ENCODE measurements at places on chromosomes 3 and 15.

- no peak for DNase-seq
These were observed 128.9 kb upstream of the BHLHE40 start for GRCh38 chr3:4850211-4850927.

DNA sequence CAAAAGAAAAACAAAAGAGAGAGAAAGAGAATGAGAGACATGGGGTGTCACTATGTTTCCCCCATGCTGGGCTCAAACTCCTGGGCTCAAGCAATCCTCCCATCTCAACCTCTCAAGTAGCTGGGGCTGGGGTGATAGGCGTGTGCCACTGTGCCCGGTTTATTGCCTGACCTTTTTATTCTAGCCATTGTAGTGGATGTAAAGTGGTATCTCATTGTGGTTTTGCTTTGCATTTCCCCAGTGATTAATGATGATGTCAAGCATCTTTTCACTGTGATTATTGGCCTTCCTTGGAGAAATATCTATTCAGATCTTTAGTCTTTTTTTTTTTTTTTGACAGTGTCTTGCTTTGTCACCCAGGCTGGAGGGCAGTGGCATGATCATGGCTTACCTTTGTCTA, 37.7 kb upstream of the GK5 start:
- no peak for DNase-seq

DNA sequence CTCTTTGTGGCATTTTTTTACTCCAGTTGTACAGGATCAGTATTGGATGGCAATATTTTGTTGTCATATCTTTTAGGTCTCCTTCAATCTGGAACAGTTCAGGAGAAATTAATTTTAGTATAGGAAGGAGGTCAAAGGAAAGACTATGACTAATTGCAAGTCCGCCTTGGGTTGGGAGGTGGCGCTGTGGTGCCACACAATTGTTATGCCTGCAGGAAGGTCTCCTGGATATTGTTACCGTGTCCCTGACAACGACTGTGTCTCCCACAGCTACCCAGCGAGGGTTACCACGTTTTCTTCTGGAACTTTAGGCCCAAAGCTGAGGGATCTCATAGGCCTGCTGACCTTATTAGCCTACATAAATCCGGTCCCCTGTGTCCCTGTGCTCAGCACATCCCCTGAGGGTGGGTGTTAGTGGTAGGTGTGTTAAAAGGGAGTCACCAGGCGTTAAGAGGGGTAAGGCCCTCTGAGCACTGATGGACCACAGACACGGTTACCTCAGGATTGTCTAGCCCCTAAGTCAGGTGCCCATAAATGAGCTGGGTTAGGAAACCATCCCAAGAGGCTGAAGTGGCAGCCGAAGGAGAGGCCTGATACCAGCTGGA, 31.5 kb downstream of the KCNAB1 start:
- peak; percentile 22 for DNase-seq

DNA sequence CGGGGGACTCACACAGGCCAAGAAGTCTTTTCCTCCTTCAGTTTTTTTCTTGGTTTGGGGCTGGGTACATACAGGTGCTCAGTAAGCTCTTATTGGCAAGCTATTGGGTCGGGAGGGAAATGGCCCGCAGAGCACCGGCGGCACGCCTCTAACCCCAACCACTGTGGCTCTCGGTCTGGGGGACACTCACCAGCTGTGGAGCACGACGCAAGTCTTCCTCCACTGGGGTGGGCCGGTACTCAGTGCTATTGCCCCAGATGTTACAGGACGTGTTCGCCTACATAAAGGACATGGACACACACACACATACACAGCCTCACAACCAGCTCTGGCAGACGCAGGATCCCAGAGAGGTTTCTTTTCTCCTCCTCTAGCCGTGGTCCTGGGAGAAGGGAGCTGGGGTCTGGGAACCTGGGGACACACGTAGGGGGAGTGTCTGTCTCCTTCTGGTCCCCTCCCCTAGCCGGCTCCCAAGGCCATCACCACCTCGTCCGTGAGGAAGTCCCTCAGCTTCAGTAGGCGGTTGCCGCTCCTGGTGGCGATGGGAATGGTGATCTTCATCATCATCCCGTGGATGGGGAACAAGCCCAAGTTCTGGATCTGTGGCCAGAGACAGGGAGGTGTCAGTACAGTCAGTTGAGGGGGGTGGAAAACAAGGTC, 33.4 kb downstream of the FEM1B start:
- DNase-seq, result no peak

DNA sequence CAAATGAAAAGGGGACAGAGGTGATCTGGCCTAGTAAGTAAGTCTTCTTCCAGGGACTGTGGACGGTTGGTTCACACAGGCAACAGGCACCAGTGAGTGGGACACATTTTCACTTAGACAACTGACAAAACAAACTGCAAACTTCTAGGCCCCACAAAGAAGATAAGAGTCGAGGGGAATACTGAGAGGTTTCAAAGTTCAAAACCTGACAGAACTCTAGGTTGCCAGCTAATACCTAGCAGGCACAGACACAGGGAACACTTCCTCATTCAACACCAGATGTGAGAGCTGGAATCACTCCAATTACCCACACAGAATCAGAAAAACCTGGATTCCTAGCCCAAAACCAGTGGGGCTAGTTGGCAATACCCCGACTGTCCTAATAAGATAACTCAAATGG, 621.7 kb downstream of the ZPLD1 start:
- DNase-seq, result no peak

DNA sequence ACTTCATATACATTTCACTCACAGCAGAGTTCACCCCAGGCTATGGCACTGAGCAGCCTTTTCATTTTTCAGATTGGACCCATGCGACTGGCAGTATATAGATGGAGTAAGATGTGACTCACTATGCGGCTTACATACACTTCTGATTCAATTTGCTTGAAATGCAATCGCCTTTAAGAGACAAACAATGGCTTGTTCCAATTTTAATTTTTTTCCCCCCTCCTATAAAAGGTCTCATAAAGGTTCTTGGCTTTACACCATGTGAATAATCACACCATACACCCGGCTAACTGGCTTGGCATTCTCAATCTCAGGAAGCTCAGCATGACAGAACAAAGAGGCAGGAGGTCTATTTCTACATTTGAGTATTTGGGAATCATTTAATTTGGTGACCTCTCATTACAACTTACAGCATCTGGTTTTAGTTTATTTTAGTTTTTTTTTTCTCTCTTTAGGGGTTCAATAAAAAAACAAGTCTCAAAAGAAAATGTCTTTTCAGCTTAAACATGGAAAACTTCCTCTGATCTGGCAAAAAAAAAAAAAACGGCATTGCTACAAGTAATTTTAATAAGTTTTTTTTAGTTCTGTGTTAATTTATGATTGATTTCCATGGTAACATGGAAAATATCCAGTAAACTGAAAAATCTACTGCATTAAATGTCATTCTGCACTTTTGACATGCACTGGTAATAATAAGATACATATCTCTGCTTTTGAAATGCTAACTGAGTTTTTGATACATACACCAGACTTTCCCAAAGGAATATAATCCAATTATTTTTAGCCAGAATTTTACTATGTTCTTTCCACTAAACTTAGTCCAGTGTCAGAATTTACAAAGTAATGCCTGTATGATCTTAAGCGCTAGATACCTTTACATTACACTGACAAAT, 38.8 kb downstream of the GADL1 start:
- no peak for DNase-seq

- DNase-seq, result no peak
These were observed 7.9 kb upstream of the BNC1 start for GRCh38 chr15:83292317-83292716.

GRCh38 chr15:31333119-31333518, 6.5 kb downstream of the KLF13 start:
- no peak for DNase-seq

Data from activated T-helper 9 cell treated with anti-CD3 and anti-CD28 coated beads, Interleukin-2, amount 50 U/mL, for 16 hours (primary cell).